Psoas muscle (tissue), 8 donors: ENCODE measurements at places on chromosomes 1 and 21. TPM values are rescaled to one million over a fixed set of nuclear protein-coding genes. Genes with fewer than 3 reads are reported as not detected.

Gene OR2M3
- total RNA-seq, result not detected

Gene MX2
- total RNA-seq, result 3.1 TPM

Gene GJA8
- not detected for total RNA-seq

Gene PRELP
- 7.4 TPM for total RNA-seq

Gene KCNJ9
- total RNA-seq, result not detected

Gene FTCD
- not detected for total RNA-seq

Gene PRSS38
- not detected for total RNA-seq

Gene PRDX1
- 642 TPM for total RNA-seq

Gene GPR25
- total RNA-seq, result not detected

Gene LCE2C
- total RNA-seq, result not detected

Gene ATP1A4
- 2.0 TPM for total RNA-seq

Gene BRINP2
- total RNA-seq, result not detected

Gene CPT2
- total RNA-seq, result 31.6 TPM

Gene HSD11B1
- total RNA-seq, result 2.8 TPM

Gene NR0B2
- 1.1 TPM for total RNA-seq

Gene MFSD2A
- 0.43 TPM for total RNA-seq

Gene TMEM234
- total RNA-seq, result 5.7 TPM

Gene LCE1B
- not detected for total RNA-seq

Gene KRTAP21-2
- total RNA-seq, result not detected

Gene MTF2
- total RNA-seq, result 10.6 TPM

Gene TAS1R2
- not detected for total RNA-seq

Gene GIPC2
- total RNA-seq, result 1.6 TPM

Gene SPATA45
- total RNA-seq, result not detected

Gene FMO1
- total RNA-seq, result not detected

Gene BNIPL
- total RNA-seq, result 0.96 TPM

Gene KIF17
- total RNA-seq, result 1.1 TPM

Gene GBP7
- total RNA-seq, result not detected

Gene RGS8
- not detected for total RNA-seq

Gene FCRL3
- 0.25 TPM for total RNA-seq

Gene LCE1A
- not detected for total RNA-seq

Gene DENND1B
- 11.5 TPM for total RNA-seq
